ENCODE measurements at places on chromosomes 1 and 21.

DNA sequence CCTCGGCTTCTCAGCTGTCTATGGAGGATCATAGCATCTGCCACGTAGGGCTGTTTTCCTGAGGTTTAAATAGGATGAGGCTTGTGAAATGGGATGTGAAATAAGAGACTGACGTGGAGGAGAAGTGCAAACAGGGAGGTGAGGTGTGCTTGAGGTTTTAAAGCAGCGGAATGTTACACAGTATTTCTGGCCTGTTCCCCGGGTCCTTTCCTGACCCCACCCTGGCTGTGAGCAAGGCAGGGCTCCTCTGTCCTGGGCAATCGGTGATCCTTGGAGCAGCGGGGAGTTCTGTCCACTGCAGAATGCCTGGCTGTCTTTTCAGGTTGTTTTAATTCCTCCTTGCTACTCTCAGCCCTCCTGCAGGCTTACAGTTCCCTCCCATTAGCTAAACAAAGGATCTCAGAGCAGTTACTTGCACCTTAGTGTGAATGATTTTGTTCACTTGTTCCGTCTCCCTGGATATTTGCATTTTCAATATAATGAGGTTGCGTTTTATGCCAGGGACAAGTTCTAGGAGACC is 38.6 kb downstream of the LHX4 start:
- peak; percentile 71 for DNase-seq

DNA sequence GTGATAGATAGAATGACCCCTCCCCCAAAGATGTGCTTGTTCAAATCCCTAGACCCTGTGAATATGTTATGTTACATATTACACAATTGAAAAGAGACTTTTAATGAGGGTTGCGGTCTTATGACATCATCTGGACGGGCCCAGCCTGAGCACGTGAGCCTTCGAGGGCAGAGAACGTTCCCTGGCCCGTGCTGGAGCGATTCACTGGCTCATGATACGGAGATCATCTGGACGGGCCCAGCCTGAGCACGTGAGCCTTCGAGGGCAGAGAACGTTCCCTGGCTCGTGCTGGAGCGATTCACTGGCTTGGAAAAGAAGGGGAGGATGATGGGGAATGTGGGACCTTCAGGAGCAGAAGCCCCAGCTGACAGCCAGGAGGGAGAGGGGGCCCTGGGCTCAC is 34.4 kb upstream of the COL18A1 start:
- DNase-seq, result no peak

GRCh38 chr1:3313576-3313950 is 140.9 kb upstream of the ARHGEF16 start:
- DNase-seq, result peak; percentile 86

DNA sequence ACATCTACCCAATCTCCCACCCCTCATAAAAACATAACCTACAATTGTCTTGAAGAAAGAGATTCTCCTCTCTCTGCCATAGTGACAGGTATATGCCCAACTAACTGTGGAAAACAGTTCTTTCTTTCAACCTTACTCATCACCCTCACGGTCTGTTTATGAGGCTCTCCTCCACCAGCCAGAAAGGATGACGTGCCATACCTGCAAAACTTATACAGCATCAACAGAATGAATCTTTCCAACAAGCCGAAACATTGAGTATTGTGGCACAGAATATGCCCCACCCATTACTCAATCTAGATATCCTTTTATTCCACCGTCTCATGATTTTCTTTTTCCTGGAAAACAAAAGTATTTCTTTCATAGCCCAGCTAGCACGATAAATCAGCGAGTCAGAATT is 55.7 kb downstream of the RBM11 start:
- no peak for DNase-seq

DNA sequence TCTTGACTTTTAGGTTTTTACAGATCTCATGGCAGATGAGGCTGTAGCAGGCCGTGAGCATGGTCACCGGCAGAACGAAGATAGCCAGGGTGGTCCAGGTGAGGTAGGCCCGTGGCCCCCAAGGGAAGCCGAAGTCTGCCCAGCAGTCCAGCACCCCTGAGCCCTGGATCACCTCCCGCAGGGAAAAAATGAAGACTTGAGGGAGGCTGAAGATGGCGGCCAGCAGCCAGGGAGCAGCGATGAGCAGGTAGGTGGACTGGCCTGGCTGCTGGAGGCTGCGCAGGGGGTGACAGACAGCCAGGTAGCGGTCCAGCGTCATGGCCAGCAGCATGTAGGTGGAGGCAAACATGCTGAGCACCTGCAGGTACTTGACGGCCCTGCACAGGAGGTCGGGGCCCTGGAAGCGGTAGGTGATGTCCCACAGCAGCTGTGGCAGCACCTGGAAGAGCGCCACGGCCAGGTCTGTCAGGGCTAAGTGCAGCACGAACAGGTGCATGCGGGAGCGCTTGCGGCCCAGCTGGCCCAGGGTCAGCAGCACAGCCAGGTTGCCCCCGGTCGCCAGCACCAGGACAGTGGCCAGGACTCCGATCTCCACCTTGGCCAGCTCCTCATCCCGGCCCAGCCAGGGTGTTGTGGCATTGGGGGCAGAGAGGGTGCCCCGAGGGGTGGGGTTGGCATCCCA is 856 bp downstream of the AVPR1B start:
- DNase-seq, result peak; percentile 60

- DNase-seq, result peak; percentile 82
Measured at GRCh38 chr1:196877964-196878363, 9.9 kb upstream of the CFHR4 start.

- no peak for DNase-seq
Measured at GRCh38 chr1:196651637-196652215, at the start of gene CFH. CFH (plus strand) TSS chr1:196652043; CDS start chr1:196652118, 75 bp downstream.

DNA sequence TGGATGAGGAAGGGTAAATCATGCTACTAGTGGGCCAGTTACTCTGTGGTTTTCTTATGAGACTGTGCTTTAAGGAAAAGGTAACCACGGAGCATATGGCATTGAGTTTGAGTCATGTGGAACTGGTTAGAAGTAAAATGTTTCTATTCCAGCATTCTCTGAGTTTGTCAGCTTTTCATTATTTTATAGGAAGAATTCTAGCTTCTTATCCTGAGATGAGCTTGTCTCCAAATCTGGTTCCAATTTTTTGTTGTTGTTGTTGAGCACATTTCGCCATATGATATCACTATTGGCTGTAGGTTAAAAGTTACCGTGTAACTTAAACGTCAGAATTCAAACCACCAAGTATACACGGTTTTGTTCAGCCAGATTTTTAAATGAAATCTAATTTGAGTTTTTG is 69.9 kb downstream of the ATF6 start:
- no peak for DNase-seq

DNA sequence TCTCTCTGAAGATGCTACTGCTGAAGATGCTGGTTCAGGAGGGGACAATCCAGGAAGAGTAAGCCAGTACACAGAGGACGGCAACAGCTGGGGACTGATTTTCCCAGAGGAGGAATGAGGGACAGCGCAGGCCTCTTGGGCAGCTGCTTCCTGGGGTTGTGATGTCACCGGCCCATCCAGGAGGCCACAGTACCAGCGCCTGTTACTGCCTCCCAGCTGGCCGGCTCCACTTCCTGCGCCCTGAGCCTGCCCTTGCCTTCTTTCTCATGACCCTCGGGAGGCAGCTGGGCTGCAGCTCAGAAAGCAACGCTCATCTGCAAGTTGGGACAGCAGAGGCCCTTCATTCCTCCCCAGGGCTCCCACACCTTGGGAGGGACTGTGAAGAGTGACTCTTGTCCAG is 21.9 kb upstream of the ID3 start:
- DNase-seq, result no peak

- peak; percentile 63 for DNase-seq
Measured at GRCh38 chr1:1120866-1121591, 5.1 kb upstream of the C1orf159 start.

- no peak for DNase-seq
Measured at GRCh38 chr1:171904778-171905450, 63.6 kb downstream of the DNM3 start.

GRCh38 chr21:30146558-30147282 is 19.9 kb downstream of the CLDN17 start:
- DNase-seq, result no peak

- no peak for DNase-seq
Measured at GRCh38 chr21:45078877-45079281, 4.5 kb downstream of the ADARB1 start.

DNA sequence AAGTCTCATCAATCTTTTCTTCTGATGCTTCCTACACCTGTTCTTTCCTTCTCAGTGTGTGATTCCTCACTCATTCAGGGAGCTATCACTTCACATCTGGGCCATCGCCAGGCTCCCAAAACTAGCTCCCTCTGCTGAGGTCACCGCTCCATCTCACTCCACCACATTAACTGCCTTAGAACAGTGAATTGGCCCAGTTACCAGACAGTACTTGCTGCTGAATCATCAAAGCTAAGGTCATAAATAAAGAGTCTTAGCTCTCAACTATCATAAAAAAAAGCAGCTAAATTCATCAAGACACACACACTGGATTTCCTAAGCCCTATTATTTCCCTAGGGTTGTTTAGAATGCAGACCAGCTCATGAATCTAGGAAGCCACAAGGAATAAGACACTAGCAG is 18.8 kb upstream of the SRM start:
- no peak for DNase-seq

- DNase-seq, result no peak
Measured at GRCh38 chr1:47180603-47181094, 9.2 kb downstream of the PDZK1IP1 start.

DNA sequence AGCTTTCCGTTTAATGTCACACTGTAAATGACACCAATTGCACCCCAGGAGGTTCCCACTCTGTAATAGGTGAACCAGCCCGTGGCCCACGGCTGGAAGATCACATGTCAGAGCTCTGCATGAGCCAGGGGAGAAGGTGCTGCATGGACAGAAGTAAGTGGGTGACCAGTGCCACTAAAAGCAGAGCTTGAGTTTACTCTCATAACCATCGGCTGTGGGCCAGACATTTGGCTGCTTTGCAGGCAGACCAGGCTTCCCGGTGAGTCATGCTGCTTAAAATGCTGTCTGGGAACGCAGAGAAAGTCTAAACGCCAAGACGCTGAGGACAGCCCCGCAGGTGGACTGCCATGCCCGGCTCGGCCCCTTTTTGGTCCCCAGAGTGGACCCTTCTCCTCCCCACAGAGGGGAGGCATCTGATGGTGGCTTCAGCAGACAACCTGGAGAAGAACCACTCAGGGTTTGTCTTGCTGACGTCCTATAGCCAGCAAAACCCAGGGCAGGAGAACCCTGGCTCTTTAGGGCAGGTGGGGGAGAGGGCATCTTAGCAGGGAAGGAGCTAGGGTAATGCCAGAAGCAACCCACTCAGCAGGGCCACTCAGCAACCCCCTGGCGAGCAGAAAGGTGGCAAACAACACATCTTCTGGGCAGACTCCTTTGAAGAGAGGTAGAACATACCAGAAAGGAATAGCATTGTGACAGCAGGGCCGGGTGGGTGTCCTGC is 7.3 kb downstream of the KIAA2013 start:
- no peak for DNase-seq

GRCh38 chr1:2498648-2499047 is 22.6 kb downstream of the PLCH2 start:
- DNase-seq, result peak; percentile 64

- peak; percentile 49 for DNase-seq
Measured at GRCh38 chr1:93021539-93022134, 57.4 kb upstream of the MTF2 start.

DNA sequence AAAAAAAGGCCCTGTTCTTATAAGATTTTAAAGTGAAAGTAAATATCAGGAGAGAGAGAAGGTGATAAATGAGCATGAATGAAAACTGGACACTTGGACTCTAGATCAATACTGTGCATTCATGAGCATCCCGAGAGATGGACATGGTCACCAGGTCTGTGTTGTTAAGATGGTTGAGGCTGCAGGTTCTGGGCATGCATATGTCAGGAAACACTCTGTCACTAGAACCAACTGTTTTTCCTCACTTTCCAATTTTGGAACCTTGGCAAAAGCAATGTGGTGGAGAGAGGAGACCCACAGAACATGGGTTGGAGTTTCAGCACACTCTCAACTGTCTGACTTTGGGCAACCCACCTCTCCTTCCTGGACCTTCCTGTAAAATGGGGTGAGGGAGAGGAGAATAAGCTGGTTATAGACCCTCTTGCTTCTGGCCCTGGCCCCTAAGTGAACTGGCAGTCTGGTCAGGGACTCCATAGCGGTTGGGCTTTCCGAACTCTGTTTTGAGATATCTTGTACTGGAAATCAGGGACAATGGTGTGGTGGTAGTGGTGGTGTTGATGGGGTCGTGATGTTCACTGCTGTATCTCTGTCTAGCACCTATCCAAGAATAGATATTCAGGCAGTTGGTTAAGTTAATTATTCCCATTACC is 4.2 kb downstream of the MAN1C1 start:
- DNase-seq, result no peak

DNA sequence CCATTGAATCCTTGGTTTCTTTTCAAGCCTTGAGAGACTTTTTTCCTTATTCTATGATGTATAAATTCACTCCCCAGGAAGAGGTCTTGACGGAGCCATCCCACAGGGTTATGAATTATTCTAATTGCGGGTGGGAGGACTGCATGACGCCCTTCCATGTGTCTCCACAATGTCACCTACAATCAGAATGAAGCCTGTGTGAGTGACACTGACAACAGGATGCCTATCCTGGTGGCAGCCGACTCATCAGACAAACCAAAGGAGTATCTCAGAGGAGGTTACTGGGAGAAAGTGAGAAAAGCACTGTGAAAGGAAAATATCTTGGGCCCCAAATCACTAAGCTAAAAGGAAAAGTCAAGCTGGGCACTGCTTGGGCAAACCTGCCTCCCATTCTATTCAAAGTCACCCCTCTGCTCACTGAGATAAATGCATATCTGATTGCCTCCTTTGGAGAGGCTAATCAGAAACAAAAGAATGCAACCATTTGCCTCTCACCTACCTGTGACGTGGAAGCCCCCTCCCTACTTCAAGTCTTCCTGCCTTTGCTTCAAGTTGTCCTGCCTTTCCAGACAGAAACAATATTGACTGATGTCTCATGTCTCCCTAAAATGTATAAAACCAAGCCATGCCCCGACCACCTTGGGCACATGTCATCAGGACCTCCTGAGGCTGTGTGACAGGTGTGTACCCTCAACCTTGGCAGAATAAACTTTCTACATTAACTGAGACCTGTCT is 98.4 kb downstream of the SMYD2 start:
- DNase-seq, result no peak

DNA sequence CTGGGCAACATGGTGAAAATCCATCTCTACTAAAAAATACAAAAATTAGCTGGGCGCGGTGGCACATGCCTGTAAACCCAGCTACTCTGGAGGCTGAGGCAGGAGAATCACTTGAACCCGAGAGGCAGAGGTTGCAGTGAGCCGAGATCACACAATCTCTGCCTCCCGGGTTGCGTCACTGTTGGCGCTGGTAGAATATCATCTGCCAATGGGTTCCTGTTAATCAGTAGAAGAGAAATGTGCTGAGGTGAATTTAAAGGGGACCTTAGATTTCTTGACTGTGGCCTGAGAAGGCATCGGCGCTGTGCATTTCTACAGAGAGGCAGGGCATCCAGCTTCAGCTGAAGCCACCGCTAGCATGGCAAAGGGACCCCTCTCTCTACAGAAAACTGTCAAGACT is 68.0 kb downstream of the TGFB2 start:
- no peak for DNase-seq

- no peak for DNase-seq
Measured at GRCh38 chr1:101220906-101221305, 15.9 kb upstream of the S1PR1 start.

- peak; percentile 74 for DNase-seq
Measured at GRCh38 chr1:3249631-3250501, 180.9 kb downstream of the PRDM16 start.

DNA sequence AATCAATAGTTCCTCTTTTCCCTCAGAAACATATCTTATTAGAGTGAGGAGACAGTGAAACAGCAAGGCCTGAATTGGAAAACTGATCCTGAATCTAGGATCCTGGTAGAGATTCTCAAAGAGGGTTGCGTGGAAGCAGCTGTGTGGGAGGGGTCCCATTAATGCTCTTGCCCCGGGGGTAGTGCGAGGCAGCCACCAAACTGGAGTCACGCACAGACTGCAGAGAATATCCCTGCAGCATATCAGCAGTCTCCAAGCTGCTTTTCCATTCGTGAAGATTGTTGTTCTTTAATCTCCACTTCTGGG is 150.1 kb downstream of the DISC1 start:
- DNase-seq, result no peak
